ENCODE measurements at places on chromosomes 5 and 9.

DNA sequence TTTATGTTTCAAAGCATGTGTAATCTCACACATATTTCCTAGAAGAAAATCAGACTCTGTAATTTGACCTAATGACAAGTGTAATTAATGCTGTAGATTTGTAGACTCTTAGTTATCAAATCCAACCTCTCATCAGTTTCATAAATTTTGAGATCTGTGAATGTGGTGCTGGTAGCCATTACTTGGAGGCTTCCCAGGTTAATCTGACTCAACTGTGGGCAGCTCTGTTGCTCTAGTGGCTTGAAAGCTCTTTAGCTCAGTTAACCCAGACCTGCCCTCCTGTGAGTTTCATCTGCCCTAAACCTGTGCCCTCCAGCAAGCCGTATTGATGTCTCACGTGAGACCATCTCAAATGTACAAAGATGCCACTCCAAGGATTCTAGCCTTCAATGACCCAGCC lies 323.4 kb downstream of the FBXL7 start:
- DNase-seq = no peak

- no peak for DNase-seq
Observed at GRCh38 chr9:105246656-105247173, 2.3 kb downstream of the SLC44A1 start.

GRCh38 chr5:142515036-142515435 lies 170.9 kb downstream of the FGF1 start:
- no peak for DNase-seq

- no peak for DNase-seq
Observed at GRCh38 chr5:103560826-103561225, 1.8 kb downstream of the NUDT12 start.

- no peak for DNase-seq
Observed at GRCh38 chr5:6274846-6275543, 103.4 kb downstream of the MED10 start.

DNA sequence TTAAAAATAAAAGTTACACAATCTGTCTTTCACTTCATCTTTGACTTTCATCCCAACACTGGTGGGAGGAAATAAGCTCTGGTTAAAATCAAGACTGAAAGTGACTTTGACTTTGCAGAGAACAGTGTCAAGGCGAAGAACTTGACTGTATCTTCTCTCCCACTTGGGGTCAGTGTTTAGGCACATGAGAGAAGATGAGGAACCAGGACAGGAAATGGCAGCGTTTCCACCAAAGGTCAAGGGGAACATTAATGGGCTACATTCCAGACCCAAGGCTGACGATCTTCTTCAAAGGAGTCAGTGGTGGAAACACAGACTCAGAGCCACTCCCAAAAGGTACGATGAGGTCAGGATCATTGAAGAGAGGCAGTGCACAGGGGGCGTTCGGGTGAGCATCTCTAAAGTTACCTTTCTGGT lies 409.5 kb downstream of the ARHGEF28 start:
- DNase-seq = no peak

DNA sequence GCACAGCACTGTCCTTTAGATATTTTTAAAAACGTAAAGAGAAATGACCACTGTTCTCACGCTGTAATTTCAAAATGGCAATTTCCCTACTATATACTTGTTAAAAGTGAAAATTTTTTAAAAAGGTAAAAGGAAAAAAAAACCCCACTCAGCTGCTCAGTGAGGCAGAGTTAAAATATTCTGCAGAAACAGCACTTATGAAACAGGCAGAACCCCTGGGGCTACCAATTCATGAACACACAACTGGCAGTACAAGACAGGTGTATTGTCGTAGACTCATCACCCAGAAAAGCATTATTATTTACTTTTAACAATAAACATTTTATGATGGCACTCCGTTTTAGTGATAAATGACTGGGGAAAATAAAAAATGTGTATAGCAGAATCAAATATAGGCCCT lies 1.5 kb upstream of the RASGRF2 start:
- DNase-seq = no peak

- no peak for DNase-seq
Observed at GRCh38 chr5:66179297-66180051, 35.4 kb downstream of the SREK1 start.
